Breast epithelium (tissue), 4 donors: ENCODE measurements at places on chromosomes 3 and 15. TPM values are rescaled to one million over a fixed set of nuclear protein-coding genes. Genes with fewer than 3 reads are reported as not detected.

DNA sequence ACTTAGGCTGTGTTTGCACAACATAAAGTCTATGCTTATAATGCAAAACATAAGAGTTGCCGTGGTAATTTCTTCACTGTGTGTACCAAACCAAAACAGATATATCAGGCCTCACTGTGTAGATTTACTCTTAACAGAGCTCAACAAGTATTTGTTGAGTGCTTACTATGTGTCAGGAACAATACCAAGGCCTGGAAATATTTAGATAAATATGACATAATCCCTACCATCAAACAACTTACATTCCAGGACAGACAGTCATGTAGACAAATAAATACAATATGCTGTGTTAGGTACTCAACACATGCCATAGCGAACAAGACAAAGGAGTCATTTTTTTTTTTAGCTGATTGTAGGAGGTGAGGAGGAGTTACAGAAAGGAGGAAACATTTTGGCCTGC is 554.0 kb downstream of the NSUN3 start:
- DNase-seq: no peak
- no peaks in the 10 kb centered on the region for H3K4me1 ChIP-seq
- no peak overlapping the region for H3K4me3 ChIP-seq
- no peak overlapping the region for H3K27ac ChIP-seq
- H3K36me3 ChIP-seq: no peaks in the 10 kb centered on the region
- H3K27me3 ChIP-seq: no peaks in the 10 kb centered on the region

DNA sequence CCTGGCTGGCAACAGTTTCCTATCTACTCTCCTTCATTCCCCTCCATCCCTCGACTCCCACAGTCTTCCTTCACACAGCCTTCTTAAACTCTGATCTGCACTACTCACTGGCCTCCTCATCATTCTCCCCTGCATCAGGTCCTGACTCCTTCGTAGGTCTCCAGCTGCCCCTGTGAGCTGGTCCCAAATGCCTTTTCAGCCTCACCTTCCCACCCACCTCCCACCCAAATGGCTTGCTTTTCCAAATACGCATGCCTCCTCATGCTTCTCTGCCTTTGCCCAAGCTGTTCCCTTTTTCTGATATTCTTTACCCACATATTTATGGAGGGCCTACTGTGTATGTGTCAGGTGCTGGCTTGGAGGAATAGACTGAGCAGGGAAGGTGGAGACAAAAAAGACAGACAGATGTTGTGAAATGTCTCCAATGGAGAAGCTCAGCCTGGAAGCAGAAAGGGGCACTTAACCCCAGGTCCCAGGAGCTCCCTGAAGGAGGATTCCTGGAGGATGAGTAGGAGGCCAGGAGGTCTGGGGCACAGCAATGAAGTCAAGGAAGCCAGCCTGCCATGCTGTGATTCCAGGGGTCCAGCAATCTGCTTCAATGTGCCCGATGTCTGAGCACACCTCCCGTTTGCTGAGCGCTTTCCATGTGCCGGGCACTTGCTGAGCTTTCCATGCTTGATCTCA is 252.2 kb downstream of the SHQ1 start:
- H3K36me3 ChIP-seq: no peaks in the 10 kb centered on the region
- H3K4me1 ChIP-seq: peaks cover 6% of the 10 kb centered on the region
- DNase-seq: no peak

GRCh38 chr3:58874248-58874741 is 175.5 kb downstream of the CFAP20DC start:
- H3K27ac ChIP-seq: no peak overlapping the region
- no peak for DNase-seq
- no peaks in the 10 kb centered on the region for H3K4me1 ChIP-seq
- H3K36me3 ChIP-seq: no peaks in the 10 kb centered on the region

DNA sequence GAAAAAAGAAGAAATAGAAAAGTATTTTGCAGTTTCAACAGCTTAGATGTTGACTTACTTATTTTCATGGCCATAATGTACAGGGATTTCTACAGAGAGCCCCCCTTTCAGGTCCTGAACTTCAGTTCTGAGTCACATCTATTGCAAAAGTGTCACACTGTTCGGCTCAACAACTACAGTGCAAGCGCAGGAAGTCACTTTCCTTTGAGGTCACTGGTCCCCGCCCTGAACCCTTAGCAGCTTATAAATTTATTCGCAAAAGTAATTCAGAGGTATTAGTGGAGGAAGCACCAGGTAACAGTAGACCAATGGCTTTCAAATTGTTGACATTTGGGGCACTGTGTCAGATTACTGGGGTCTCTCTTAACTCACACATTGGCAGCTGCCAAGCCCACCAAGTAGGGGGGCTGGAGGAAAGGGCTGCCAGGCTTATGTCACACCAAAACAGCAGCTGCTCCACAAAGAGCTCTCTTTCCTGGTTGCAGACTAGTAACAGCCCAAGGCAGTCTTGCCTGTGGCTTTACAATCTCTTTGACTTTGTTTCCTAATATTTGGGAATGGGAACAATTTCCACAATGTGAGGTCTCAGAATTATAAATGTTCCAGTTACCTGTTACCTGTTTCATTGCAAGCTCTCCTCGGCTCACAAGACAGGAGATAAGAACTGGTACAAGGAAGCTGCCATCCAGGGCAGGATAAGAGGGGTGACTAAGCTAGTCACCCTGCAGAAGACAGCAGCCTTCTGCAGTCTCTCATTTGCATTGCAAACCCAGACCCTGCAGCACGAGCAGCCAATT is 130.2 kb upstream of the STRIT1 start:
- no peaks in the 10 kb centered on the region for H3K4me1 ChIP-seq
- H3K27me3 ChIP-seq: no peaks in the 10 kb centered on the region
- no peaks in the 10 kb centered on the region for H3K36me3 ChIP-seq
- no peak for DNase-seq

DNA sequence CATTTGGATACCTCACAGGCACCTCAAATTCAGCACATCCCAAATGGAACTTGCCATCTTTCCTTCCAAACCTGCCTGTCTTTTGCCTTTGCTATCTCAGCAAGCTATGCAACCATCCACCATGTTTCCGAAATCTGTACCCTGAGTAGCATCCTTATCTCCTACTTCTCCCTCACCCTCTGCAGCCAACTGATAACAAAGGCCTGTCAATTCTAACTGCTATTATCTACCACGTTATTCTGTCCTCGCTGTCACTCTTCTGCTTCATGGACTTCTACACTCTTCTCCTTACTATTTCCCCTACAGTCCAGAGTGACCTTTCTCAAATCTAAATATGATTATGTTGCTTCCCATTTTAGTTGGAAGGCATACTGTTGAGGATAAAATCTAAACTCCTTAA is 25.5 kb upstream of the TAFA4 start:
- no peak overlapping the region for H3K27ac ChIP-seq
- peaks cover 5% of the 10 kb centered on the region for H3K27me3 ChIP-seq
- DNase-seq: no peak

- H3K36me3 ChIP-seq: no peaks in the 10 kb centered on the region
- DNase-seq: peak; percentile 62
- H3K27me3 ChIP-seq: no peaks in the 10 kb centered on the region
- peak overlapping the region; percentile 71 for H3K4me3 ChIP-seq
Observed at GRCh38 chr3:61250784-61251173, 473 bp downstream of the FHIT start.

DNA sequence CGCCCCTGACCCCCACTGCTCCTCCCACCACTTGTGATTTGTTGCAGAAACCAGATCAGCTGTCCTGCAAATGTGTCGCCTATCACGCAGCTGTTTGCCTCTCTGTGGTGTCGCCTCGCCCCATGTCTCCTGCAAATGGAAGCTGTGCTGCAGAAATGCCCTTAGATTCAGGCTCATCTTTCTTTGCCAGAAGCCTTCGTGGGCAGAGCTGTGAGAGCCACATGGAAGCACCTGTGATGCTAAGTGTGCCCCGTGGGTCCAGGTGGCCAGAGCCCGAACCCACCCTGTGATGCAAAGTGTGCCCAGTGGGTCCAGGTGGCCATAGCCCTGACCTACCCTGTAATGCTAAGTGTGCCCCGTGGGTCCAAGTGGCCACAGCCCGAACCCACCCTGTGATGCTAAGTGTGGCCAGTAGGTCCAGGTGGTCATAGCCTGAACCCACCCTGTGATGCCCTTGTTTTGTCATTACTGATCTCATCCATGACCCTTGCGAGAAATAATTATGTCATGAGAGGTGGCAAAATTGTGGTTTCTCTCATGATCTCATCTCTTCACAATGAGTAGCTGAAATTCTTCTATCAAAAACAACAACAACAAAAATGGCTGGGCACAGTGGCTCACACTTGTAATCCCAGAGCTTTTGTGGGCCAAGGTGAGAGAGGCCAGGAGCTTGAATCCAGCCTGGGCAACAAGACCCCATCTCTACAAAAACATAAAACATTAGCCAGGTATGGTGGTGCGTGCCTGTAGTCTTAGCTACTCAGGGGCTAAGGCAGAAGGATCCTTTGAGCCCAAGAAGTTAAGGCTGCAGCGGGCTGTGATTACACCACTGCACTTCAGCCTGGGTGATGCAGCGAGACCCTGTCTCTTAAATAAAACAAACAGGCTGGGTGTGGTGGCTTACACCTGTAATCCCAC is 187.4 kb downstream of the GOLGA6L6 start:
- H3K27ac ChIP-seq: no peak overlapping the region
- peak; percentile 51 for DNase-seq
- H3K4me1 ChIP-seq: no peaks in the 10 kb centered on the region

GRCh38 chr3:126179825-126180476 is 435 bp downstream of the ALDH1L1 start:
- no peaks in the 10 kb centered on the region for H3K27me3 ChIP-seq
- H3K4me3 ChIP-seq: peak overlapping the region; percentile 37
- no peaks in the 10 kb centered on the region for H3K36me3 ChIP-seq
- H3K4me1 ChIP-seq: no peaks in the 10 kb centered on the region
- H3K27ac ChIP-seq: peak overlapping the region; percentile 59
- no peak for DNase-seq

- H3K4me1 ChIP-seq: no peaks in the 10 kb centered on the region
- no peaks in the 10 kb centered on the region for H3K27me3 ChIP-seq
Observed at GRCh38 chr15:86829245-86829644, 749.6 kb downstream of the AGBL1 start.

DNA sequence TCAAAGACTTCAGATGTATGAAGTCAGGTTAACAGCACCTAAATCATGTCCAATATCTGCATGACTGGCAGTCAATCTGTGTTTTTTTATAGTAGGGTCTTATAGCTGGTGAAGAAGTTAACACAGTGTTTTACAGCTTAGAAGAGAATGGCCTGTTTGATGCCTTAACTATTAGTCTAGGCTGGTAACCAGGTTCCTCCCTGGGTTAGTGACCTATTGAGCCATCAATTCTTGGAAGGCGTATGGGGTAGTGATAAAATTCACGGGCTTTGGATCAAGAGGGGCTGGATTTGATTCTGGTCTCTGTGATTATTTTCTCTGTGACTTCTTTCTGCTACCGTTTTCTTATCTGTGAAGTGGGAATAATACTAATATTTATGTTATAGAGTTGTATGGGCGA is 16.0 kb upstream of the TNFSF10 start:
- H3K4me3 ChIP-seq: no peak overlapping the region
- no peak overlapping the region for H3K27ac ChIP-seq
- H3K36me3 ChIP-seq: no peaks in the 10 kb centered on the region
- H3K27me3 ChIP-seq: no peaks in the 10 kb centered on the region

GRCh38 chr3:52915294-52915693 is 17.9 kb upstream of the STIMATE start:
- no peaks in the 10 kb centered on the region for H3K27me3 ChIP-seq
- H3K4me3 ChIP-seq: no peak overlapping the region
- H3K27ac ChIP-seq: no peak overlapping the region
- no peak for DNase-seq
- no peaks in the 10 kb centered on the region for H3K4me1 ChIP-seq

DNA sequence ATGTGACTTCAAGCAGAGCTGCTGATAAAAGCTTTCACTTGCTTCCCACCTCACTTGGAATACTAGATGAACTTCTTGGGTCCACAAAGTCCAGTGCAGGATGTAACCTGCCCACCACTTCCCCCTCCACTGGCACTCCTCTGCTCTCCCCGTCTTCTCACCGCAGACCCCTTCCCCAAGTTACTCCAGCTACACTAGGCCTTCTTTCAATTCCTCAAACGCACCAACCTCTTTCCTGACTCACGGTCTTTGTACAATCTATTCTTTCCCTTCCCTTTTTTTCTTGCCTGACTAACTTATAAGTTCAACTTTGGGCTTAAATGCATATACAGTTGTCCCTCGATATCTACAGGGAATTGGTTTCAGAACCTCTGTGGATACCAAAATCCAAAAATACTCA is 5.2 kb upstream of the ATP13A3 start:
- H3K4me1 ChIP-seq: no peaks in the 10 kb centered on the region
- no peaks in the 10 kb centered on the region for H3K36me3 ChIP-seq
- H3K27ac ChIP-seq: no peak overlapping the region
- H3K4me3 ChIP-seq: no peak overlapping the region
- H3K27me3 ChIP-seq: no peaks in the 10 kb centered on the region

GRCh38 chr3:60064210-60065178 is 1014.7 kb upstream of the CFAP20DC start:
- H3K27me3 ChIP-seq: no peaks in the 10 kb centered on the region
- no peak overlapping the region for H3K27ac ChIP-seq
- no peak overlapping the region for H3K4me3 ChIP-seq
- H3K4me1 ChIP-seq: no peaks in the 10 kb centered on the region

DNA sequence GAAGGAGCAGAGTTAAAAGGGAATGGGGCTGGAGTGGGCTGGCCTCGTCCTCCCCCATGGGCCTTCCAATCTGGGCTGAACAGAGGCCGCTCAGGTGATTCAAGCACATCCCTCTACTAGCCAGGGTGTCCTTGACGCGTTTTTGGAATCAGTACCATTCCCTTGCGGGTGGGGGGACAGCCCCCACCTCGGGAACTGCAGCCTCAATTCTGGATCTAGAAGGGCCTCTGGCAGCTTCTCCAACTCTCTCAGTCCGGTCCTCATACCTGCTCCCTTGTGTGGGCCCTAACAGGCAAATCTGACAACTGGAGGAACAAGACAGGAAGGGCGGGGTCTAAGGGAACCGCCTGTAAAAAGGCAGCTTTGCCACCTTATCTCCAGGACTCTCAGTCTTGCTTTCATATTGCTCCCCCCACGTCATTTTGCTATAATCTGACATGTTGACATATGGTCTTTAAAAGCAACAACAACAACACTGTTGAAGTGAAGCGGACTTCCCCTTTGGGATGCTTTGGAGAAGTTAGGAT is 802 bp upstream of the CHRNB4 start:
- no peak overlapping the region for H3K4me3 ChIP-seq
- DNase-seq: no peak
- H3K27ac ChIP-seq: no peak overlapping the region
- no peaks in the 10 kb centered on the region for H3K36me3 ChIP-seq
- no peaks in the 10 kb centered on the region for H3K27me3 ChIP-seq

FAM107A gene
- total RNA-seq: 64.5 TPM

CORO2B gene
- 3.5 TPM for total RNA-seq

TRANK1 gene
- 13.8 TPM for total RNA-seq

PLA2G4E gene
- not detected for total RNA-seq

PGBD4 gene
- 1.6 TPM for total RNA-seq

ALAS1 gene
- 33.3 TPM for total RNA-seq
